ENCODE measurements at places on chromosomes 16 and 17. TPM values are rescaled to one million over a fixed set of nuclear protein-coding genes. Genes with fewer than 3 reads are reported as not detected.

Gene SPNS2
- total RNA-seq, result 0.06 TPM

Gene KRTAP9-3
- total RNA-seq, result not detected

Gene PPP1R27
- not detected for total RNA-seq

Gene PGAP3
- total RNA-seq, result 11.4 TPM

Gene RUNDC3A
- total RNA-seq, result not detected

Gene ACSM2A
- total RNA-seq, result not detected

Gene RNU2-1
- total RNA-seq, result not detected

Gene MAPT
- total RNA-seq, result 1.3 TPM

Gene ASPA
- 0.16 TPM for total RNA-seq

- no peak for DNase-seq
Measured at GRCh38 chr16:67606632-67607031, 38.3 kb upstream of the CARMIL2 start.

- DNase-seq, result peak; percentile 90
Measured at GRCh38 chr17:4161192-4161966, 18.4 kb downstream of the CYB5D2 start.

GRCh38 chr16:986925-987582, 5.5 kb downstream of the SOX8 start:
- no peak for DNase-seq

- DNase-seq, result no peak
Measured at GRCh38 chr16:1762879-1763520, 8.3 kb downstream of the NME3 start.

GRCh38 chr17:47693731-47694580, at the start of gene TBKBP1:
Gene TBKBP1, plus strand, starts transcription at chr17:47694161. Its CDS starts 1,952 bp downstream, at chr17:47696113.
- peak; percentile 48 for DNase-seq

GRCh38 chr17:15456972-15457722, 10.3 kb downstream of the CDRT4 start:
- peak; percentile 91 for DNase-seq

DNA sequence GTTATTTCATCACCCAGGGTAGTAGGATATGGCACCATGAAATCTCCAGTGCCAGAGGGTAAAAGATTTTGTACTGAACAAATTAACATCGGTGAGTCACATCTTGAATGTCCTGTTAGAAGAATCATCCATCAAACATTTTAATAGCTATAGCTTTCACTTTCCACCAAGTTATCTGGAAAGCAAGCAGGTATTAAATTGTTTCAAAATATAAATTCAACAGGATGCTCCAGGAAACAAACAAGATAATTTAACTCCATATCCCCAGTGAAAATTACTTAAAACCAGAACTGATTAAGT, 2.4 kb downstream of the VEZF1 start:
- peak; percentile 68 for DNase-seq

DNA sequence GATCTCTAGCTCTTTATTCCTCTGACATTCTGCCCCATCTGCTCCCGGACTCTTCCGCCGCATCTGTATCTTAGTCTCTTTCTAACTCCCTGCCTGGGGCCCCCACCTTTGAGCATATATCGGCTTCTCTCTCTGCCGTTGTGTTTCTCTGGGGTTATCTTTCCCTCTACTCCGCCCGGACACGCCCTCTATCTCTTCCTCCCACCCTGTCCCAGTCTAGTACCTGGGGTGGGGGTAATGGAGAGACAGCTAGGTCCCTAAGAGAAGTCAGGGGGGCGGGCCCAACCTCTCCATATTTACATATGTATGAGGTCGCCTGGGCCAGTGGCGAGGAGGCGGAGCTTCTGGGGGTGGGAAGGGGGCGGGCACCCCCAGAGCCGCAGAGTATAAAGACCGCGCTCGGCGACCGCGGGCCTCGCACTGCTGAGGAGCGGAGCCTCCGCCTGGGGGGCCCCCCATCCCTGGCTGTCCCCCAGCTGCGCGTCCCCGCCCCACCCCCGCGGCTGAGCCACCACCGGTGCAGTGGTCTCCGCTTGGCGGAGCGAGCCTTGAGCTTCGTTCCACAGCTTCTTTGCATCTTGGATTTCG, at the start of gene ATP1B2:
Gene ATP1B2 (plus strand): TSS at position 418 of the 588 bp plus-strand sequence. CDS start 593 bp downstream, outside the sequence.
- no peak for DNase-seq

DNA sequence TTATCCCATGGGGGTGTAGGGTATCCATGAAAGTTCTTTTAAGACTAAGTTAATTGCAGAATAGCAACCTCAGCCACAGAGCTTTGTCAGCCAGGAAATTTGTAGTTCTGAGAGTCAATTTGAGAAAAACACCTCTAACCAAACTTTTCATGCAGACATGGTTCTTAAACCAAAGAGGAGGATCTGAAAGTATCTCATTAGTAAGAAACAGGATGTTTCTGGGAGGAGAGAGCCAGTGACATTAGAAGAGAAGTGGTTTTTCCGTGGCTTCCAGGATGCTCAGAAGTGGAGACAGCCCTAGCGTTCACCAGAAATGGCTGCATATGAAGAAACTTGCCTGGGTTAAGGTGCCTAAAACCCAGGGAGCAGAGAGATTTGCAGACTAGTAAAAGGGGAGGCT, 7.9 kb downstream of the GNAO1 start:
- no peak for DNase-seq

DNA sequence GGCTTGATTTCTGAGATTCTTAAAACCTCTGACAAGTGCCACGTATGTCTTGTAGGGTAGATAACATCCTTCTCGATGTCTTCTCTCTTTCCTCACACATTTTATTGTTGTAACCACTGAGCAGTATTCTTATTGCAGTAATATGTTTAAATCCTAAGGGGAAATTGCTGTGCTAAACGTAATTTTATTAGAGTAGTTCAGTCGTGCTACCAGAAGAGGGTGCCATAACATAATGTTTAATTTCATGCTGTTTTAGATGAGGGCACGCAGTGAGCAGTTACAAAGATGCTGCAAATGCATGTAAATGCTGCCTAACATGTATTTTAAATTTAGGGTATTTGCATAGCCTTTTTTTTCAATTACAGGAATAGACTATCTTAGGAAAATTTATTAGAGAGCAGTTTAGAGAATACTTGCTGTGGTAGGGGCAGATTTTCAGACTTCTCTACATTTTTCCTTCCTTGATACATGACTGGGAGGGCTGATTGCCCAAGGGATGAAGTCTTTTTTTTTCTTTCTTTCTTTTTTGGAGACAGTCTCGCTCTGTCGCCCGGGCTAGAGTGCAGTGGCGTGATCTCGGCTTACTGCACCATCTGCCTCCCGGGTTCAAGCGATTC, 51.7 kb downstream of the GAN start:
- DNase-seq, result peak; percentile 36

GRCh38 chr16:26267641-26268040, 575.9 kb downstream of the HS3ST4 start:
- DNase-seq, result no peak

DNA sequence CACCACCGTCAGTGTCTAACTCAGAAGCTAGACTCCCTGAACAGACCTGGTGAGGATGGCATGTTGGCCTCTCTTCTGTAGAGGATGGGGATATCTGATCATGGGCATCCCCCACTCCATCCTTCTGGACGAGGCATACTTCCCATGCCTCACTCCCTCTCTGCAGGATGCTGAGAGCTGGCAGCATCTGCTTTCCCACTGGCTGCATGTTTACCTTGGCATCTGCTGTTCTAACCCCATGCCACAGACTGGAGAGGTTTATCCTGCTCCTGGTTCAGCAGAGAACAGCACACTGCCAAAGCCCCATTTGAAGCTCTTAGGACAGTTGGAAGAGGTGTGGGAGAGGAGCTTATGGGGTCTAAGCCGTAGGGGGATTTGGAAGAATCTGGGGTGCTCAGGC, 46.0 kb downstream of the YPEL2 start:
- DNase-seq, result no peak

DNA sequence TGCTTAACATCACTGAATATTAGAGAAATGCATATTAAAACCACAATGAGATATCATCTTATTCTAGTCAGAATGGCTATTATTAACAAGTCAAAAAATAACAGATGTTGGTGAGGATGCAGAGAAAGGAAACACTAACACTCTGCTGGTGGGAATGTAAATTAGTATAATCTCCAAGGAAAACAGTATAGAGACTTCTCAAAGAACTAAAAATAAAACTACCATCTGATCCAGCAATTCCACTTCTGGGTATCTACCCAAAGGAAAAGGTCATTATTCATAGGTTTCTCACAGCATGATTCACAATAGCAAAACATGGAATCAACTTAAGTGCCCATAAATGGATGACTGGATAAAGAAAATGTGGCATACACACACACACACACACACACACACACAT, 166.4 kb downstream of the CEP112 start:
- DNase-seq, result no peak

DNA sequence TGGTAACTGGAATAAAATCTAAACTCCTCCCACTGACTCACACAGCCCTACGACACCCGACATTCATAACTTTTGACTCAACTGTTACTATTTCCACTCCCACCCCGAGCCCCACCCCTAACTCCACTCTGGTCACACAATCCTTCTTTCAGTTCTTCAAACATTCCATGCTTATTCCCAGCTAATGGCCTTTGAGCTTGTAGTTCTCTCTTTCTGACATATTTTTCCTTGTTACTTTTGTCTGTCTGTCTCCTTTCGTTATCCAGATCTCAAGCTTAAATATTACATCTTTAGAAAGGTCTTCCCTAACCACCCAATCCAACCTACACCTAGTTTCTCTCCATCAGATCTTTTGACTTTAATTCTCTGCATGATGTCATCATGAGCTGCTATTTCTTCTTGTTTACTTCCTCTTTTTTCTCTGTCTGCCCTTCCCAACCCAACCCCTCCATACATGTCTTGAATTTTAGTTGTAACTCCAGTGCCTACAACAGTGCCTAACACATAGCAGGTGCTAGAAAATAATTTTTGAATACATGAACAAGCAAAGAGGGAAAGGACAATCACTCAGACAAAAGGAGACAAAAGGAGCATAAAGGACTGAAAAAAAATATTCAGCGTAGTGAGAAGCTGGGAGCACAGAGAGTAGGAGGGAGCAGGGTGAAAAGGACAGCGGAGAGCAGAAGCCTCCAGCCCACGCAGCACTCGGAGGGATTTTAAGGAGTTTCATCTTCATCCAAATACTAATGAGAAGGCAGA, 65.2 kb upstream of the SMIM36 start:
- no peak for DNase-seq

DNA sequence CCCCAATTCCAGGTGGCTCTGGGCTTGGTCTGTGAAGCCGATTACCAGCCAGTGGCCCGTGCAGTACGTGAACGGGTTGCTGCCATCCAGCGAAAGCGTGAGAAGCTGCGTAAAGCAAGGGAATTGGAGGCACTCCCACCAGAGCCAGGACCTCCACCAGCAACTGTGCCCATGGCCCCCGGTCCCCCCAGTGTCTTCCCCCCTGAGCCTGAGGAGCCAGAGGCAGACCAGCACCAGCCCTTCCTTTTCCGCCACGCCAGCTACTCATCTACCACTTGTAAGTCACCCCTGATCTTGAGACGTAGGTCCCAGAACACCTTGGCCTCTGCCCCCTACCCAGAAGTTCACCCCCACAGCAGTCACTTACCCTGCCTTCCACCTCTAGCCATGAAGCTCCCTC, 6.9 kb downstream of the WNK4 start:
- DNase-seq, result no peak

- no peak for DNase-seq
Measured at GRCh38 chr17:30000001-30000754, 58.7 kb downstream of the EFCAB5 start.

DNA sequence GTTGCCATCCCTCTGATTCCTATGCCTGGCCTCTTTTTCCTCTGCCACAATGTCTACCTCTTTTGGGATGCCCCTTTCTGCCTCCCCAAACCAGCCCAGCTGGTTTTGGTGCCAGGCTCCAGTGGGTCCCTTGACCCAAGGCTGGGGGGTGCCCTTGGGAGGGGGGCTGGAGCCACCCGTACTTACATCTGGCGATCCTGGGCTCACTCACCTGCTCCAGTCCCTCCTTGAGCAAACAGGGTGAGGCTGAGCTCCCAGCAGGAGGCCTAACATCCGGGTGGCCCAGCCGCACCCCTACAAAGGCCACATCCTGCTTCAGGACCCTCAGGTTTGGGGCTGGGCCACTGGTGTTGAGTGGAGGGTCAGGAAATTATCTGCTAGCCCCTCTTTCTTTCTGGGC, 1.2 kb downstream of the ERN2 start:
- no peak for DNase-seq

DNA sequence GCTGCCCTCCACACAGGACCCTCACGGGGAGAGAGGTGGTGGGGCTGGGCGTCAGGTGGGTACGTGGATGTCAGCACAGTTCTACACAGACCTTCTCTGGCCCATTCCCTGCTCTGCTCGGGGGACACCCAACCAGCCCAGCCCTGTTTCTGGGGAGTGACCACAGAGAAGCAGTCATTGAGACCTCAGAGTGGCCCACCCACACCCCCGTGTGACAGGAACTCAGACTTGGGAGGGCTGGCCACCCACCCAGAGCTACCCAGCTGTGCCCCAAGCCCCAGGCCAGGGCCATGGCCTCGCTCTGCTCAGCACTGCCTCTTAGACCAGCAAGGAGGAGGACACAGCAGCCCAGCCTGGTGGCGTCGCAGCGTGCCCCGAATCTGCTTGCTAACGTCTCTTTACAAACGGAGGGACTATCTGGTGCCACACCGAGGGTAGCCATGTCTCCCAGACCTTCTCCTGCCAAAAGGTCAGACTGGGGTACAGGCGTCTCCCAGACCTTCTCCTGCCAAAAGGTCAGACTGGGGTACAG, 77.7 kb downstream of the KLHDC4 start:
- DNase-seq, result no peak

DNA sequence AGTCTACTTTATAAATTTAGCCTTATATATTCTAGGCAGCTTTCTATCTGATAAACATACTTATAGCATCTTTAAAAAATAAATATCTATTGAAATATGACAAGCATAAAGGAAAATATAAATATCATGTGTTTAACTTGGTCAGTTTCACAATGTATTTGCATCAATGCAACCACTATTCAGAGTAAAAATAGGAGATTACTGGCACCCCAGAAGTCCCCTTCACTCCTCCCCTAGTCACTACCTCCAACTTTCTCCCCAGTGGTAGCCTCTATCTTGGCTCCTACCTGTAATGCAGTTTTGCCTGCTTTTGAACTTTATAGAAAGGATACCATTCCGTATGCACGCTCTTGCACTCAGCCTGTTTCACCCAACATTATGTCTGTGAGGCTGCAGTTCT, 3.2 kb upstream of the NOD2 start:
- no peak for DNase-seq

GRCh38 chr16:620700-621525, 9.9 kb upstream of the WFIKKN1 start:
- DNase-seq, result no peak

DNA sequence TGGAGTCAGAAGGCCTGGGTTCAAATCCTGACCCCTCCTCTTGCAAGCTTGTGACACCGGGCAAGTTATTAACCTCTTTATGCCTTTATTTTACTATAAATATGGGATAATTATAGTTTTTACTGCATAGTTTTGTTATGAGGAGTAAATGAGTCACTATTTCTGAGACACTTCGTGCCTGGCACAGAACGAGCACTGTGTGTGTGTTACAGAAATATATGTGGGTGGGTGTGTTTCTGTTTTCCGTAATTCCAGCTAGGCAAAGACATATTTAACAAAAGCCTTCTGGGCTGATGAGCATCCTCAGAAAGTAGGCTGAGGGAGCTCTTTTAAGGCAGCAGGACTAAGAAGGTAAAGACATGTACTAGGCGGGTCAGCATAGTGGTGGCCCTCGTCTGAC, 417.9 kb downstream of the MAF start:
- no peak for DNase-seq

All from H4 (cell line).